CD4-positive, alpha-beta T cell treated with Interleukin-15 for 4 hours (primary cell): ENCODE measurements at places on chromosomes 12 and 14.

GRCh38 chr12:112149596-112149995, 24.2 kb downstream of the TRAFD1 start:
- no peak for DNase-seq

DNA sequence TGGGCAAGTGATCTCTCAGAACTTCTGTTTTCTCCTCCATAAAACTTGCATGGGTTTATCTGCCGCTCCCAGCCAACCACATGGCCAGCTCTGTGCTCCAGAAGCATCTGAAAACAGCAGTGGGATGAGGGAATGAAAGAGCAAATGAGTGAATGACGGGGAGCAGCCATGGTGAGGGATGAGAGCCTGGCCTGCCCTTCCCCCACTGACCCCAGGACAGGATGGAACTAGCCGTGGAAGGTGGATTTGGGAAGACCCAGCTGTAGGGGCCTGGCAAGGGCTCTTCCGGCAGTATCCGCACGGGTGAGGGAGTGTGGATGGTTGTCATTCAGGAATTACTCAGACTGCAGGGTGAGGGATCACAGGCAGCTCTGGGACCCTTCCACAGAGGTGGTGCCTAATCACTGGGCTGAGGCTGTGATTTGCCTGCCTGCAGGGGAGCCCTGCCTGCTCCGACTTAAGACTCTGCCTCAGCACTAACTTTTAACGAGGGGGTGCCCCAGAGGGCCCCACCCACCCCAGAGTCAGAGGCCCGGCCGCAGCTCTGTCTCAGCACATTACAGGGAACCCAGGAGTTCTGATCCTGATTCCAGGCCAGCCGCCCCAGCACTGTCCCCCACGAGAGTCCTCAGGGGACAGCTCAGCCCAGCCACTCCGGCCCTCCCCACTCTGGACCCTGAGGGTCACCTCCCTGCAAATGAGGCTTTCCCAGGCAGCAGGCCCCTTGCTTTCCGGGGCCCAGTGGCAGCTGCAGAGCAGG, 136.8 kb upstream of the C14orf180 start:
- no peak for DNase-seq

DNA sequence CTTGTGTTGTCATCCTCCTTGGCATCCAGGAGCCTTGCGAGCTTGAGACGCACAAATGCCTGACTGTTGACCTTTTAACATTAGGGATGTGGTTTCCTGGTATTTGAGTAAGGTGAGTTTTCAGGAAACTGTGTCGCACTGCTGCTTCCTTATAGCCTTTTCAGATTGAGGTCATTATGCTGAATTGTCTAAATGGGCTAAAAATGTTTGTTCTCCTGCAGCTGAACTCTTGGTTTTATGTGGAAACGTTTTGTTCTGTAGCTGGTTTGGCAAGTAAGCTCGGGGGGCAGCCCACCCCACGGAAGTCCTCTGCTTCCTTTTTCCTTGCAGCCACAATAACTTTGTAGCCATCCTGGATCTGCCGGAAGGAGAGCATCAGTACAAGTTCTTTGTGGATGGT, 5.7 kb downstream of the PRKAB1 start:
- no peak for DNase-seq

- DNase-seq: no peak
Measured at GRCh38 chr14:102493096-102493495, 16.5 kb downstream of the ANKRD9 start.

DNA sequence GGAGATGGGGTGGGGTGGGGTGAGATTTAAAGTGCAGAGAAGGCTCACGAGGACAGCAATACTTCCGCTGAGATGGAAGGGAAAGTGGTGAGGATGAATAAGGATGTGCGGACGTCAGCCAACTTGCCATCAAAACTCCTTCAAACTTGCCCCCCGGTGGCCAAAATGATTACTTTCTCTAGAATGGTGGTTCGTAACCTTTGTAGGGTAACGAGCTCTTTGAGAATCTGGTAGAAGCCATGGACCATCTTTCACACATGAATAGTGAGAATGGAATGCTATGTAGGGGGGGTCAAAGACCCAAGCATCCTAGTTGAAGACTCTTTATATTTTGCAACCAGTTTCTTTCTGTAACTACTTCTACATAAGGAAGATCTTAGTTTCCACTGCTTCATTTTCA, 245.9 kb upstream of the DDHD1 start:
- DNase-seq: no peak

DNA sequence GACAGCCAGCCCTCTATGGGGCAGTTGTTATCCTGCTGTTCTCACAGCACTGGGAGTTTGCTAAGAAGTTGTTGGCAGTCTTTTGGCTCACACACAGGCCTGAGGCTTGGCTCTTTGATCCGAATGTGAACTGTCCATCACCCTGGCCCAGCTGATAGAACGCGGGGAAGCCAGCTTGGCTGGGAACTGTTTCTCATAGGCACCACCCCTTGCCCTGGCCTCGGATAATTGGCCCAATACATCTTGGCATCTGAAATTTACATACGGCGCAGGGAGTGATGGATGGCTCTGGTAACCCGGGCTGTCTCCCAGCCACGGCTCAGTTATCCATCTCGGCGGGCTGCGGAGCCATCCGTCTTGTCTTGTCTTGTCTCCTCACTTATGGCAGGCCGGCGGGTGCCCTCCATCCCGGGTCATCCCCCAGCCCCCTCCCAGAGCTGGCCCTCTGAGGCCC, 164.1 kb downstream of the PHETA1 start:
- DNase-seq: no peak

DNA sequence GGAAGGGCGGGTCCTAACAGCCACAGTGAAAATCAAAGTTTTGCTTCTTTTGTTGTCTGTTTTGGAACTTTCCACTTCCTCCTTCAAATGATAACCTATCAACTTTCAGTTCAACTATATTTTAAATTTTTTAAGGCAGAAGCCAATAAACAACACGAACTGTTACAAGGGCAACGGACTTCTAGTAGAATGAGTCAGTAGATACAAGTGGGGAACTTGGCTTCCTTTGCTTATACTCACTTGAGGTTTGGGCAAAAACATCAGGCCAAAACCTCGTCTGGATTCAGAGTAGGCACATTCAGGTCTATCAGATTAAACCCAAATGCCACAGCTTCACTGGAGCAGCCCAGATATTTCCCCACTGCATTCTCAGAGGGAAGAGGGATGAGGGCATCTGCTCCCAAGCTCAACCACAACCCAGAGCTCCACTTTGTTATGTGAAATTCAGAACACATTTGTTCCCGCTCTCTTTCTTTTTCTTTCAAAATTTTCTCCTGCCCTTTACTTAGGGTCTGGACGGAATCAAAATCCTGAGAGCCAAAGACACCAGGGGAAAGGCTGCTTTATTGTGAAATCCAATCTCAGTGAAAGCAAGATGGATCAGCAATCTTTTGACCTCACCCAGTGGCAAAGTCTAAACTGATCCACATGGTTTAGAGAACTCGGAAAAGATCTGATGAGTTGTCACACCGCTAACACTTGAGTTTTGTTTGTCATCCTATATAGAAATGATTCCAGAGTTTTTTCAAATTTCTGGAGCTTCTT, 152.5 kb upstream of the BTG1 start:
- DNase-seq: peak; percentile 63

GRCh38 chr14:53152184-53152886, 788 bp downstream of the DDHD1 start:
- peak; percentile 59 for DNase-seq

DNA sequence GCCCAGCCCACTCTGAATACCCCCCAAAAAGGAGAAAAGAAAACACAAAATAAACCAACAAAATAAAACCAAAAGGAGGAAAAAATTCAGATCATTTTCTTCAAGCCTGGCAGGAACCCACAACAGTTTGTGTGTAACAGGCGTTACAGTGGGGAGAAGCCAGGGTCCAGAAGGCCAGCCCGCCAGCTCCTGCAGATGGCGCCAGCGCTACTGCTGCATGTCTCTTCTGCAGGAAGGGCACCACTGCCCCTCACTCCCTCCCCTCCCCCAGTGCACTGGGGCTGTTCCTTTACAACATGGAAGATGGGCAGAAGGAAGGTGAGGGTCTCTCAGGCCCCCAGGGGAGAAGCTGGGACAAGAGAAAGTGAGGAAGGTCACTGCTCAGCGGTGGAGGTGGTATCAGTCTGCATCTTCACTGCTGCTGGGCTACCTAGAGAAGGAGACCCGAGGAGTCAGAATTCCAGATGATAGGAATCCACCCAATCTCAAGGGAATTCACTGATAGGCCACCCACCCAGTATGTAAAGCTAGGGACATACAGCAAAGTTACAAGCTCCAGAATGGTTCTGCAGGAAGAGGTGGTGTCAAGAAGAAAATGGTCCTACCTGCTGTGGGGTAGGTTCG, 2.3 kb upstream of the NOP2 start:
- DNase-seq: peak; percentile 32

- no peak for DNase-seq
Measured at GRCh38 chr12:6695313-6696045, 5.1 kb downstream of the PIANP start.

GRCh38 chr12:49616533-49617219, 6.7 kb upstream of the PRPF40B start:
- no peak for DNase-seq

- no peak for DNase-seq
Measured at GRCh38 chr12:123845881-123846280, 83.8 kb downstream of the DNAH10 start.

DNA sequence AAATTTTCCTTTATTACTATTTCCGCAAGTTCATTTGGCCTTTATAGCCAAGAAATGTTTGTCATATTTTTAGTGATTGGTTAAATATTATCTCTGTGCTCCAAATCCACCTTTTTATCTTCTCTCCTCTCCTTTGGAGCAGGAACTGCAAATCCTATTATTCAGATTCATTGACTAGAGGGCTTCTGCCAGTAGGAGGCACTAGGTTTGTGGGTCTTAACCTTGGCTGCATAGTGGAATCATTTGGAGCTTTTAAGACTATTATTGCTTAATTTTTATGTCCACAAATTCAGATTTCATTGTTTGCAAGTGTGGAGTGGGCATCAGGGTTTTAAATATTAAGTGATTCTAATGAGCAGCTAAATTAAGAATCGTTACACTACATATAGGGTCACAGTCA, 75.3 kb upstream of the SYT10 start:
- DNase-seq: no peak

DNA sequence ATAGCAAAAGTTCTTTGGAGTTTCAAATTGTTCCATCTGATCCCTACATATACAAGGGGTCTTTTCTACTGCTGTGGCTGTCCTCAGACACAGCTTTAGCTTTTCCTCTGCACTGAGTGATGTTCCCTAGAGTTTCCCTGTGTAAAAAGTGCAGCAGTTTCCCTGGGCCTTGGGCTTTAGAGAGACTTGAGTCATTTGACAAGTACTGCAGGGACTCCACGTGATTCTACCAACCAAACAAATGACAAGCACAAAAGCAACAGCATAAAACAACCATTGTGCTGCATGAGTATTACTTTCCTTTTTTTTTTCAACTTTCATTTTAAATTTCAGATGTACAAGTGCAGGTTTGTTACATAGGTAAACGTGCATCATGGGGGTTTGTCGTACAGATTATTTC, 272.8 kb downstream of the PDZRN4 start:
- no peak for DNase-seq

- no peak for DNase-seq
Measured at GRCh38 chr12:114407842-114408411, 2.0 kb upstream of the TBX5 start.
